RPMI8226 (cell line): ENCODE measurements at places on chromosomes 5 and 9.

- DNase-seq: no peak
These were observed 27.6 kb downstream of the ZNF462 start for GRCh38 chr9:106890608-106891007.

DNA sequence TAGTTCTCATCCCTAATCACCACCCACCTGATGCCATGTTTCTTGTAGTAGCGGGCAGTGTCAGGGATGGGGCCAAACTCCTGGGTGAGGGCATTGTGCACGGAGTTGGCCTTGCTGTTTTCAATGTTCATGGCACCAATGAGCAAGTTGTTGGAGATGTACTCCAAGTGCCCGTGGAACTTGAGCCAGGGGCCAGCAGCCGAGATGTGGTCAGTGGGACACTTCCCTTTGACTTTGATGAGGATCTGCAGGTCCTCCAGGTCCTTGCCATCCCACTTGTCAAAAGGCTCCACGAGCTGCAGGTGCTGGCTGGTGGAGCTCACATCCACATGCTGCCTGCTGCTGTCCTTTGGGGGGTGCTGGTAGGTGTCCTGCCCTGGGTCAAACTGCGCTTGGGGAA, 162.2 kb upstream of the SV2C start:
- DNase-seq: no peak

- no peak for DNase-seq
These were observed 42.7 kb upstream of the NCS1 start for GRCh38 chr9:130129432-130130061.

GRCh38 chr9:76311537-76311936, 82.7 kb downstream of the RFK start:
- DNase-seq: no peak

GRCh38 chr5:37971483-37972024, 131.7 kb upstream of the GDNF start:
- DNase-seq: no peak

GRCh38 chr5:10324518-10325370, 17.0 kb upstream of the CMBL start:
- DNase-seq: no peak

DNA sequence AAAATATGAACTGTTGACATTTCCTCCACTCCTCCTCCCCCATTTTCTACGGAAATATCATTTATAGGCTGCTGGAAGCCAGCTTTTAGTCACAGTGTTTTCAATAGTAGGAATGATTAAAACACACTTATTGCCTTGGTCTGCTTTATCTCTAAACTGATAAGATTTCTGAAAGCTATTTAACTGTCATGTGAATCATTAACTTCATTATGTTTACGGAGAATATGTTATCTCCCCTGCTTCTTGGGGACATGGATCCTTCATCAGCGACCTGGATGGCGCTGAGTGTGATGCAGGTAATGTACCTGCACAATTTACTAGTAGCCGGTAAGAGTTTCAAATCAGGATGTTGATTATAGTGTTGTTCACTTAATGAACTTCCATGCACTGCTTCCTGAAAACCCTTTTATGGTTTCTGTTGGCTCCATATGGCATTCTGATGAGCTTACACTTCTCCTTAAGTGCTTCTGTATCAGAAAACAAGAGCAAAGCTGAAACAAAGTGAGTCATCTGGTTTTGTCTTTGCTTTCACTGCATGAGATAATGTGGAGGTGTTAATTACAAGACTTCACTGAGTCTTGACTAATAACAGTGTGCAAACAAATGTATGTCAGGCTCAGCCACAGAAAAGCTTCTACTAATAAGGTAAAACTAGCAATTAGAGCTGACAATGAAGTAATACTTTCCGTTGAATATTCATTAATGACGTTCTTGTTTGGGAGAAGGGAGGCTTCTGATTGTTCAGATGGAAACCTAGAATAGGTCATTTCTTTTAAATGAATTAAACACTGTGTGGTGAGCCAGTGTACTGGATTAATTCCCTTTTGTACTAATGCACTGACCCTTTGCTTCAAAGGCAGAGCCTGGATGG, 162.4 kb upstream of the ZNF608 start:
- peak; percentile 75 for DNase-seq

GRCh38 chr9:128611600-128612394, 44.9 kb downstream of the DYNC2I2 start:
- DNase-seq: no peak

DNA sequence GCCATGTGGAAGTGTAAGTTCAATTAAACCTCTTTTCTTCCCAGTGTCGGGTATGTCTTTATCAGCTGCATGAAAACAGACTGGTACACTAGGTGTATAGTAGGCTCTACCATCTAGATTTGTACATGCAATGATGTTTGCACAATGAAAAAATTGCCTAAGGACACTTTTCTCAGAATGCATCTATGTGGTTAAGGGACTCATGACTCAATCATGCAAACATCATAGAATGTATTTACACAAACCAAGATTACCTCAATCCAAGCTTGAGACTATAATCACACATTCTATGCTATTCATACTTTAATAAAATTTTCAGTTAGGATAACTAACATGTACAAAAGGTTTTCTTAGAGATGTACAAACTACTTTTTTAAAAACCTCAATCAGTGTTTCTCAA, 1164.5 kb downstream of the CDH12 start:
- no peak for DNase-seq
